ENCODE measurements at places on chromosomes 5 and 9.

GRCh38 chr5:14261856-14262611 lies 118.9 kb downstream of the TRIO start:
- no peak for DNase-seq

DNA sequence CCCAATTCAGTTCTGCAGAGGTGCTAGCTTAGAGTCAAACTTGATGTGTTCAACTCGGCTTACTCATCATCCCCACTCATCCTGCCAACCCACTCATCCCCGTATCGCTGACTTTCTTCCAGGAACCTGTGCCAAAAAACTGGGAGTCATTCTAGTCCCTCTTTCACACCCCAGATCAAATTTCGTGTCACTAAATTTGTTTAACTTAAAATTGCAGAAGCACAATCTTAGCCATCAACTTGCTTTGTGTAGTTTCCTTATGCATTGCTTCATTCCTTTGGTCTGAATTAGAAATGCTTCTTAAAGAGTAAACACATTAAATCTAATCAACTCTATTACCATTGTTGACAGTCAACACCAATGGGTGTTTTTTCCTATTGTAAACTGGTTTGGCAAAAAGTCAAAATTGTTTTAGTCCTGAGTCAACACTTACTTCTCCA lies 162.4 kb downstream of the TTC39B start:
- no peak for DNase-seq

GRCh38 chr5:93805616-93806379 lies 64.4 kb upstream of the POU5F2 start:
- no peak for DNase-seq

GRCh38 chr5:121691478-121691877 lies 160.2 kb upstream of the FTMT start:
- DNase-seq = no peak

DNA sequence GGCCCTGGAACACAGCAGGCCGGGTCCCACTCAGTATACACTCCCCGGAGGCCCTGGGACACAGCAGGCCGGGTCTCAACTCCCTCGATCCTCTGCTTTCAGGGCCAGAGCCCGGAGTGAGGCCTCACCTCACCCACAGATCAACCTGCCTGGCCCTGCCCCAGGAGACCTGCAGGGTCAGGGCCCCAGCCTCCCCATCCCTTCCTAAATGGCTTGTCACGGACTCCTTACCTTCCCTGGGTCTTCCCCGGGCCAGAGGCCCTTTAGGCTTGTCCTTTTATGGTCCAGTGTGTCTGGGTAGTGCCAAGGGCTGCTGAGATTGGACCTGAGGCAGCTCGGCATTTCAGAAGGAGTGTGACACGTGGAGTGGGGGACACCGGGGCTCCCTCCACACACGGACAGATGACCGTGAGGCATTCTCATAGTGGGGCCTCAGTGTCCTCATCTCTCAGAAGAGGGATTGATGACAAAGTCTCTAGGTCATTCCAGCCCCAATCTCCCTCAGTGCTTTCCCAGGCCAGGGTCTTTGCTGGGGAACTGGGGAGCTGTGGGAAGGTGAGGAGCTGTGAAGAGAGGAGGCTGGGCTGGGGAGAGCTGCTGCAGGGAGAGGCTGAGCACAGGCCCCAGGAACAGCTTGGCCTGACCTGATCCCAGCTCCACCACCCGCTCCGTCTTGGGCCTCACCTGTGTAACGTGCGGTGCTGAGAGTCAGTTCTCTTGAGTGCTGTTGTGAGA lies 18.0 kb upstream of the PLEKHG4B start:
- no peak for DNase-seq

DNA sequence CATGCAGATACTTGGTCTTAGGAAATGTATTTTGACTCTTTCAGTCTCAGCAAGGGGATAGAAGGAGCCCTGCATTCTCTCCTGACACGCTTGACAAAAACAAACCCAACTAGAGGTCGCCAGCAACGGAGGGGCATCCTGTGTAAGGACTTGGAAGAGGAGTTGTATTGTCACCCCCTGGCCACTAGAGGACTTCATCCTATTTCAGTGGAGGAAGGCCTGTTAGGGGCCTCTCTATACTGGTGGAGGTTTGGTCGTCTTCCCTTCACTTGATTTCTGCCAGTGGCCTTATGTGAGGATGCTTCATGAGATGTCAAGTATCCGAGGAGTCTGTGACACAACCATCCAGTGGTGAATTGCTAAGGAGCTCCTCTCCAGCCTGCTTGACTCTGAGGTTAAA lies 122.8 kb upstream of the STC2 start:
- DNase-seq = no peak

GRCh38 chr5:96659170-96659569 lies 3.0 kb upstream of the CAST start:
- DNase-seq = no peak

DNA sequence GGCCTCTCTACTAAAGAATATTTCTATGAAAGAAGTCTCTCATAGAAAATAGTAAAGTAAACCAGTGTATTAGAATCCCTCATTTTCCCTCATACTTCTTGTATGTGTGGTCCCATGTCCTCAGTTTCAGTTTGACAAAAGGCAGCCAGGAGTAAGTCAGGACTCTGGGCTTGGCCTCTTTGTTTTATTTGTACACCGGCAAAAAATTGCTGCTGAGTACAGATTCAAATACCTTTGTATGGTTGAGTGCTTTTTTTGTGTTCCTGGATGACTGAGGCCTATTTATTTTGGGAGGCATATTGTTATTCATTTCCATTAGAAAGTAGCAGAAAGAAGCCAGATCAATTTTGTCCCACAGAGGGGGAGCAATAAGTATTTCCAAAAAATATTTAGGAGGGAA lies 47.3 kb upstream of the CEP78 start:
- no peak for DNase-seq

DNA sequence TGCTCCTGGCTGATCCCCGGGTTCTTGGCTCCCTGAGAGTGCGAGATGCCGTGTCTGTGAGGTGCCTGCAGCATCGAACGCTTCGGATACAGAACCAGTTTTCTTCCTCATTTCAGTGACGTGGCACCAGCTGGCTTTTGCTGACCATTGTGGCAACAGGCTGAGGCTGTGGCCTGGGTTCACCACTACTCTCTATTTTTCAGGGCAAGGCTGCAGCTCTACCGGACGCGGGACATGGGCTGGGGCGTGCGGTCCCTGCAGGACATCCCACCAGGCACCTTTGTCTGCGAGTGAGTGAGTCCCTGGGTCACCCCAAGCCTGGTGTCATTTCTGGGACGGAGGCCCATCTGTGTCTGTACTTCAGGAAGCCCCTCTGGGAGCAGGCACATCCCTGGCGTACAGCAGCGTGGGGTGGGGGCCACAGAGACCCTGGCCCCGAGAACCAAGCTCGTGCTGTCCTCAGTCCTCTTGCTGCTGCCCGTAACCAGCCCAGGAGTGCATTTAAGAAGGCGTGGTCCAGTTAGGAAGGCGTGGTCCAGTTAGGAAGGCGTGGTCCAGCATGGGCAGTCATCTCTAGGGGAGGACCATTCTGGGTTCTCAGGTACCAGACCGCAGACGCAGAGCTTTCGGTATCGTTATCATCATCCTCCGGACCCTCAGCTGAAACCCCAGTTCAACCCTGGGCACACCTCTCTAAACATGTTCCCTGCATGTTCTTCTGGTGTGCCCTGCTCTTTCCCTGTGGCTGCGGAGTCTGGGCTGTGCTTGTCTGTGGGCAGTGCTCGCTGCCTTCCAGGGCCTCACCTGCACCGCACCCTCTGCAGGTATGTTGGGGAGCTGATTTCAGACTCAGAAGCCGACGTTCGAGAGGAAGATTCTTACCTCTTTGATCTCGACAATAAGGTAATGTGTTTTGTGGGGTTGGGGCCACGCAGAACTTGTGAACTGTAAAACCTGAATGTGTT lies 60.1 kb upstream of the CACNA1B start:
- DNase-seq = no peak

DNA sequence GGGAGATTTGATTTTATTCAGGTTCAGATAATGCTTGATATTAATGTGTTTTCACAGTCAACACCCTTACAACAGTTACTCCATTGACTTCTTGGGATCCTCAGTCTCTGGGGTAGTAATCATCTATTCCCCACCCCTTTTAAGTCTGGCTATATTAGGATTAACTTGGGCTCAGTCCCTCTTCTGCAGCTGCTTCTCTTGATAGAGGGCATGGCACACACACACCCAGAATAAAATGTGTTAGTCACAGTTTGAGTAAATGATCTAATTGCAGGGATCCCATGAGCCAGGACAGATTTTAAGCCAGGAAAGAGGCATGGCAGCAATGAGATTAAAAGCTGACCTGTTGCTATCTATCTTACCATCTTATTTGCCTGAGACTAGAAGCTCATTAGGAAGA lies 53.7 kb upstream of the VLDLR start:
- no peak for DNase-seq

- peak; percentile 36 for DNase-seq
These were observed 131.0 kb downstream of the ADAMTS16 start for GRCh38 chr5:5270958-5271785.

DNA sequence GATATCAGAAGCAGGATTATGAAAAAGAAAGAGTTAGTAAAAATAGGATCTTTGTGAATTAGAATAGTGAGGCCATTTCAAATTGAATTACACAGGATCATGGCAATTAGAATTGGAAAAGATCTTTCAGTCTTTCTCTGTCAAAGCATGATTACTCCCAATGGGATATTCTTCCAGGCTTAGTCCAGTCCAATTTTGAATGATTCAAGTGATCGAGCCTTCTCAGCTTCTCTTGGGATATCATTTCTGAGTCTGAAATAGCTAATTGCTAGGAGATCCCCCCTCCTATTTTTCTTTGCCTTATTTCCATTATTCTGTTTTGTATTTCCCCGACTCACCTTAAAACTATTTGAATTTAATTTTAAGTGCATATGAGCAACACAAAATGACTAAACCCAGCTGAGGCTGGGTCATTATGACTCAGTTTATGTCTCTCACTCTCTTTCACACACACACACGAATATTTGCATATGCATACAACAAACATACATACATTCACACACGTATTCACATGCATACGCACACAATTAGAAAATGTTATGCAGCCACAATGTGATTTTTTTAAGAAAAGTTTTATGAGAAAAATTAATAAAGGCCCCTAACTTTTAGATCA lies 34.8 kb upstream of the EFNA5 start:
- no peak for DNase-seq

DNA sequence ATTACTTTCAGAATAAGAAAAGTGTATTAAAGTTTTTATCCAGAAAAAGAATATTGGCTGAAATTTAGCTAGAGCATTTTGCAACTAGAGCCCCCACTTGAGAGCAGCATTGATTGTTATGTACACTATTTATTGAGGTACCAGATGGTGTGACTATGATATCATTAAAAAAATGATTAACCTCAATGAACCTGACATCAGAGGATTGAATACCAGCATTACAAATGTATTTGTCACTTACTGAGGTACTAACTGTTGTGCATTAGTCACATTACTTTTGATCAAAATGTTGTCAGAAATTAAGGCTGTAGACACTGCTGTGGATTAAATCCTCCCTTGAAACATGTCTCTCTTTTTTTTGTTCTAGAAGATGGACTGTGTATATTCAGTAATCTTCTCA lies 127.8 kb upstream of the DHFR start:
- no peak for DNase-seq

DNA sequence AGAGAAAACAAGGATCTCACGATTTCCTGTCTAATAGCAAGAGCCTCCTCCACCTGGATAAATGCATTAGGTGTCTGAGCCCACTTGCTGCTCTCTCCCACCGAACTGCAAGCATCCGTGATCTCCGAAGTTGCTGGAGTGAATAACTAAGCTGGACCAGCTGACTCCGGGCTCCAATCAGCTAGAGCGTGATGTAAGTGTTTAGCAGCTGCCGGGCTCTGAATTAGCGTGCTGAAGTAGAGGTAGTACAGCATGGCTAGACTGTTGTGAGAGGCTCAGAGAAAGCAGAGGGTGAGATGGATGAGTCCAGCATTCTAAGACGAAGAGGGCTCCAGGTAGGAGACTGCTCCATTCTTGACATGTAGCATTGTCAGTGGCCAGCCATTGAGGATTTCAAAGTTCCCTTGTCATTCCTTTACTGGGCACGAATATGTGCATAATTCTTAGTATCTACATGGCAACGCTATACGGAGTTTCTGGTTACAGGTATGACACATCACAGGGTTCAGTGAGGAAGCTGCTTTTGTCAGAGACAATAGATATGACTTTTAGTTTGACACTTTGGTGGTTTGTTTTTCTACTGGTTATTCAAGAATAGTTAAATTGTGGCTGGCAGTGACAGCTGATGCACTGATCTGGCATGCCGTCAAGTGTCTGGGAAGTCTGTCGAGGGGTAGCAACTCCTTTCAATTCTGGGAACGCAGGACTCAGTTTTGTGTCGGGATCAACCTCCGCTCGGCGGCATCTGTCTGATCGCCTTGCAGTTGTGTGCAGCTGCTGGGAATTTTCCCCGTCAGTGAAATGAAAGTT lies 232.6 kb downstream of the MAST4 start:
- DNase-seq = peak; percentile 79

GRCh38 chr9:130426883-130427282 lies 17.9 kb upstream of the ASS1 start:
- DNase-seq = no peak

- peak; percentile 73 for DNase-seq
These were observed 701 bp downstream of the PARP8 start for GRCh38 chr5:50667023-50667652.

GRCh38 chr9:133023117-133023890 lies 7.5 kb upstream of the GTF3C5 start:
- DNase-seq = no peak

DNA sequence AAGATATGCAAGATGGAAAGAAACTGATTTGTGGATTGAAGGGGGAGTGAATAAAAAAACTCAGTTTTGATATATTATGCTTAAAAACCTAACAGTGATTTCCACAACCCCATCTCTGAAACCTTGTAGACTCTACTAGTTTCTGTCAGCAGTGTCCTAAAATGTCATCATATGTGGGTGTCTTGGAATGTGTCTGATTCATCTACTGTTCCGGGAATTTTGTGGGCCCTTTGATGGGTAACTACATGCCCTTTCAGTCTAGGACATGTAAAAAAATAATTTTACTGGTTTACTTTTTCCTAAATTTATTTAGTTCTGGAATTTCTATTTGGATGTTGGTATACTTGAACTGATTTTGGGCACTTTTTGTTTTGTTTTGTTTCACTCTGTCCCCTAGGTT lies 118.9 kb upstream of the NMUR2 start:
- no peak for DNase-seq

- no peak for DNase-seq
These were observed 1.6 kb downstream of the FER start for GRCh38 chr5:108749128-108749861.

GRCh38 chr5:126438267-126438666 lies 15.1 kb downstream of the GRAMD2B start:
- DNase-seq = no peak

DNA sequence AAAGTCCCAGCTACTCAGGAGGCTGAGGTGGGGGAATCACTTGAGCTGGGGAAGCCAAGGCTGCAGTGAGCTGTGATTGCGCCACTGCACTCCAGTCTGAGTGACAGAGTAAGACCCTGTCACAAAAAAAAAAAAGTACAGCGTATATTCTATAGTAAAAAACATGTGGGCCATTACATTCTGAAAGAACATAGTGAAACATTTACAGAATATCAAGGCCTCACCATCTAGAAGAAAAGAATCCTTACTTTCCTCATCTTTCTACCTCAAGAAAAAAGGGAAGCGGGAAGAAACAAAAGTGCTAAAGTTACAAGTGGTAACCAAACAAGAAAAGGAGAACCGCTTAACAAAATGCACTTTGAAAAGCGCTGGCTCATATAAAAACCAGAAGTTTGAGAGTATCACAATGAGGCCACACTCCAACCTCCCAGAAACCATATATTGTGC lies 5.7 kb upstream of the SYK start:
- DNase-seq = no peak
